ENCODE measurements at places on chromosomes 1 and 21.

GRCh38 chr21:45543371-45543709 is 1.1 kb upstream of the SLC19A1 start:
- DNase-seq = no peak

- DNase-seq = no peak
Observed at GRCh38 chr1:100597061-100597741, 59.3 kb downstream of the GPR88 start.

GRCh38 chr1:201383647-201384405 is 6.3 kb upstream of the TNNT2 start:
- no peak for DNase-seq

DNA sequence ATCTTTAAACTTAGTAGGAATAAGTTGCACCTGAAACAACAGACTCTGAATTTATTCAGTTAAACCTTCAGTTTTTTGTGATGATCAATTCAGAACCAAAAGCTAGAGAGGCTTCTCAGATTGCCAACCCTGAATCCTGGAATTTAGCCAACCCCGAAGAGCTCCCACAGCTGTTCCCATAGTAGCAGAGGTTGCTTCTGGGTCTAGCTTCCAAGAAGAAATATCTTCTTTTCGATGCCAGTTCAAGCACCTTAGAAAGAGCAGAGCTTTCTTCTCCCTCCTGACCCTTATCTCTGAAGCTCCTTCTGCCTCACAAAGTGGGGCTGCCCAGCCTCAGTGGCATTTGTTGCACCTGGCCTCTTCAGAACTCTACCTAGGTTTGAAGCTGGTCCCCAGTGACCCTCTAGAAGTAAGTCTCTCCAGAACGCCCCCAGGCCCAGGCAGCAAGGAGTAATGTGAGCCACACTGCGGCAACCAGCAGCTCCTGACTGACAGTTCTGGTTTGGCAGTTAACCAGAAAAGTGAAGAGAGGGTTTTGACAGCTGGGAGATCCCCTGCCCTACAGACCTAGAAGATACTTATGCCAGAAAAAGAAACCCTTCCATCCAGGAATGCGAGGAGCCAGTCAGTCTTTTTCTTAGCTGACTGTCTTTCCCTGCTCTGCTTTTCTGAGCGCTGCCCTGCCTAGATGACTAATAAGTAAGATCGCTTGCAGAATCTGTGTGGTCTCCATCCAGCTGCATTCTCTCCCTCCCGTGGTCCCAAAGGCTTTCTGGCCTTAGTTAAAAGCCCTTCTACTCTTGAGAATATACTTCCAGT is 165.9 kb downstream of the ADGRL4 start:
- DNase-seq = no peak

- DNase-seq = no peak
Observed at GRCh38 chr1:10740123-10740522, 56.3 kb downstream of the CASZ1 start.

DNA sequence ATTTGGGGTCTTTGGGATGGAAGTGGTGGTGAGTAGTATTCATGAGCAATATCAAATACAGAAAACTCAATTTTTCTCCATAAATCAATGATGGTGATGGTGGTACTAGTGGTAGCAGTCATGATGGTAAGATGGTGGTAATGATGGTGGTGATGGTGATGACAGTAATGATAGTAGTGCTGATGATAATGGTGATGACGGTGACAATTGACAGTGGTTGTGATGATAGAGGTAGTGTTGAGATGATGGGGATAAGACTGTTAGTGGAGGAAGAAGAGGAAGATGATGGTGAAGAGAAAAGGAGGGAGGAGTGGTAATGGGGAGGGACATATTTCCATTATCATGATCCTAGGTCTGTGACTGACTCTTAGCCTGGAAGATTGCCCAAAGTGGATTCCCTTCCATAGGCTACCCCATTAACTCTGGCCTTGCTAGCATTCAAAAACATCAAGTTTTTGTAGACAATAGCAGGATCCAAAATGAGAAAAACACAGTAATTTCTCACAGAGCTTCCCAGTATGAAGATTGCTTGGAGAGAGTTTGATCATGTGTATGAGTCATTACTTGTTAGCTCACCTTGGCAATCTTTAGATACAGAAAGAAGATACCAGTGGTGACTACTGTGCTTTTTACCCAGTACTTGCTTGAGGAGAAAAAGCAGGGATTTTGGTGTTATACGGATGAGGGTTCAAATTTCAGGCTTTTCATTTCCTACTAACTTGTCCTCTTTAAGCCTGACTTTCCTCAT is 93.9 kb downstream of the ATP1A1 start:
- no peak for DNase-seq

GRCh38 chr21:44569861-44570517 is 3.5 kb upstream of the KRTAP10-4 start:
- no peak for DNase-seq

GRCh38 chr1:15430787-15431570 is 7.3 kb upstream of the CTRC start:
- DNase-seq = peak; percentile 74

DNA sequence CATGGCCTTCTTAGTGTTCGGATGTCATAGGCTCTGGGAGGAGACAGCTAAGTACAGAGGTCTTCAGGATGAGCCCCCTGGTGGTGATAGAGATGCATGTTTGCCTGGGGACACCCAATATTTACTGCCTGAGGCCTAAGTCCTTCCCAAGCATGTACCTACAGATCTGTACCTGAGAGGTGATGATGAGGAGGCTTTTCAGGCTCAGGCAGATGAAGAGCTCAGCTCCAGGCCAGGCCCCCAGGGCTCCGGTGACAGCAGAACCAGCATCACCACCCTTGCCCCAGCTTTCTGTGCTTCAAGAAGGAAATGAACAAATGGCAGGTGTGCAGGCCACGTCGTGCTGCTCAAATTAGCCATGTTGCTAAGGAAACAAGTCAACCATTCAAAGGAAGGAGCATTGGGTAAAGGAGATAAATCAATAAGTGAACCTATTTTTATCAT is 21.1 kb downstream of the CACNA1E start:
- no peak for DNase-seq

GRCh38 chr1:80926531-80926930 is 874.2 kb upstream of the ADGRL2 start:
- DNase-seq = no peak

Data from CD4-positive, alpha-beta T cell treated with Interleukin-15 for 4 hours (primary cell).